Occipital lobe (tissue), 3 donors: ENCODE measurements at places on chromosomes 4 and X. TPM values are rescaled to one million over a fixed set of nuclear protein-coding genes. Genes with fewer than 3 reads are reported as not detected.

DNA sequence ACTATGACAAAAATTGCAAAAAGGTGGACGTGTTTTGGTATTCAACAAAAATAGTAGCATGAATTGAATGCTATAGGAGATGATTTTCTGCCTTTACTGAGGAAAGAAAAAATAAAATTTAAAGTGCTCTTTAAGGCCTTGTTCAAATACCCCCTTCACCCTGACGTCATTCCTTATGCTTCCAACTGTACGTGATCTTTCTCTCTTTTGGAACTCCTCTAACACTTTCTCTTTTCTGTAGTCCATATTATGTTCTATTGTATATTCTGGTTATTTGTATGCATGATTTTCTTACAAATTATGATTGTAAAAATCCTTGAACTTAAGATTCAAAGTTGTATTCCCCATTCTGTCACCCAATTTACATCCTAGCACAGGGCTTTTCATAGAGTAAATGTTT, 100.5 kb downstream of the POU4F2 start:
- DNase-seq: no peak

- no peak for DNase-seq
These were observed 3.7 kb downstream of the TAF7L start for GRCh38 chrX:101287402-101287801.

- no peak for DNase-seq
These were observed 581.4 kb upstream of the AADAT start for GRCh38 chr4:170671171-170671570.

GRCh38 chrX:154458954-154459778, 1.1 kb downstream of the PLXNA3 start:
- no peak for DNase-seq

Gene NDST3
- total RNA-seq: 39.3 TPM

DNA sequence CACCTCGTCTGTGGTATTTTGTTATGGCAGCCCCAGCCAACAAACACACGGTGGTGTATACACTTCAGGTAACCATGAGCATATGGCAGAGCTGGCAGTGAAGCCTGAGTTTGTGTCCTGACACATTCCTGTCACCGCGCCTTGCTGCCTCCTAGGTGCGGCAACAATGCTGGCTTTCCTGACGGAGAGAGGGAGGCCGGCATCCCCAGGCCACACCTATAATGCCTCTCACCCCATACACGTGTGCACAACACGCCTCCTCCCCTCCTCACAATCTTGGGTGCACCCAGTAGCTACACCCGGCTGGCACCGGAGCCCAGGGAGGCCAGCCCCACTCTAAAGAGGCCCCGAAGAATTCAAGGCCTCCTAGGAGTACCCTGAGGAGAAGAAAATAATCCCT, 158.5 kb downstream of the NSUN7 start:
- no peak for DNase-seq

- DNase-seq: peak; percentile 13
These were observed 714.5 kb upstream of the TENM3 start for GRCh38 chr4:181528570-181529184.

DNA sequence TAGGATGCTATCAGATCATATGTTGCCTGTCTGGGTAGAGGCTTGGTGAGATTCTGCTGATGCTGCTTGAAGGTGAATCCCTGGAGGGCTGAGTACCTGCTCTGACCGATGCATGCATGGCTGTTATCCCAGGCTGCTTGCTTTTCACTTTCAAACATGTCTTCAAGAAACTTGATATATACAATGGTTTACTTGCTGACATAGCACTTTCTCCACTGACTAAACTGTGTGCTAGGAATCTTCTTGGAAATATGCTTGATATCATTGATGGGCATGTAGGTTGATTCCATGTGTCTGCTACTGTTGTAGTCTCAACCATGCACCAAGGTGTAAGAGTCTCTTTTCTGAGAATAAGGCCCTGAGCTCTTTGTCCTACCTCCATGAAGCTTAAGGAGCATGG, 79.6 kb upstream of the WDR1 start:
- DNase-seq: no peak

DNA sequence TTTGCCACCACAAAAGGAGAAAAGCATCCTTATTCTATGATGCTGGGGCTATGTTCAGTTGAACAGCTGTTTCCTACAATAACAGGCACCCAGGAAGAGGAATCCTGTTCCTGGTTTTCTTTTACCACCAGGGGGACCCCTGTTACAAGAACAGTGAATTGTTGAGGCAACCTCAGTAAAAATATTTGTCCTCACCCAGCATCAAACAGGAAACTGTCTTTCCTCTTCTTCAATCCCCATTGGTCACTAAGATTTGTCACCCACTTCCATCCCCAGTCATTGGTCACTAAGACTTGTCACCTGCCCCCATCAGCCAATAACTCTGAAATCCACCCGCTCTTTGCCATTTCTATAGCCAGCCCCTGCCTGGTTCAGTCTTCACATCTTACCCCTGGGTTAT, 143.5 kb upstream of the GALNT7 start:
- DNase-seq: no peak

- DNase-seq: no peak
These were observed 330.3 kb upstream of the NOCT start for GRCh38 chr4:138685316-138685715.

DNA sequence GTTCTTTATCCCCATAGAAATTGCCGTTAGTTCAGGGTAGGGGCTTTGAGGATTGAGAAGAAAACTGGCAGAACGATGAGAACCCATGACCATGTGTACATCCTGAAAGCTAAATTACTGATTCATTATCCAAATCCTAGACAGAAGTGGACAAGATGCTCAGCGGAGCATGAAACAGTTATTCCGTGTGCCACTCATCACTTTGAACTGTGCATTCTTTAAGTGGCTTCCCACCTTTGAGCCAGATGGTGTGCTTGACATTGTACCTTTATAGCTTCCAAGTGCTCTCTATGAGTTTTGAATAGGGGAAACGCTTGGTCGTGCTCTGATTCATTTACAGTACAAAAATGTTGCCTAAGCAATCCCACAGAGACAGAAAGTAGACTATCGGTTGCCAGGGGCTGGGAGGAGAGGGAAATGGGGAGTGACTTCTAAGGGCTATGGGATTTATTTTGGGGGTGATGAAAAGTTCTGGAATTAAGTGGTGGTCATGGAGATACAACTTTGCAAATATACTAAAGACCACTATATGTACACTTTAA, 100.0 kb downstream of the DOCK11 start:
- DNase-seq: no peak
